ENCODE measurements at places on chromosomes 13 and 19.

DNA sequence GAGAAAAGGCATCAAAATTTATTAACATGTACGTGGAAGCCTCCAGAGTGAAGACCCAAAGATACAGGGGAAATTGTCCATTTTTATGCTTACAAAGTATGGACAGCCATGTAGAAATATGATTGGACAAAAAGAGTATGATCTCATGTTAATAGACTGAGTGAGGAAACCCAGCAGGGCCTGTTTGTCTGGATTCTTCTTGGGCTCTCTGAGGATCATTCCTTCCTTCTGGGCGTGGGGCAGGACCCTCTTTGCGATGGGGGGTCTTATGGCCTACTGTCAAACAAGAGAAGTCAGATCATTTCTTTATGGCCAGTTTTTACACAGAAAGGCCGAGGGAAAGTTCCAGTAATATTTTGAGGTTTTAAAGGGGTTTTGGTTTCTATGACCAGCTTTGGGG, 110.8 kb downstream of the ESD start:
- no peak for DNase-seq

DNA sequence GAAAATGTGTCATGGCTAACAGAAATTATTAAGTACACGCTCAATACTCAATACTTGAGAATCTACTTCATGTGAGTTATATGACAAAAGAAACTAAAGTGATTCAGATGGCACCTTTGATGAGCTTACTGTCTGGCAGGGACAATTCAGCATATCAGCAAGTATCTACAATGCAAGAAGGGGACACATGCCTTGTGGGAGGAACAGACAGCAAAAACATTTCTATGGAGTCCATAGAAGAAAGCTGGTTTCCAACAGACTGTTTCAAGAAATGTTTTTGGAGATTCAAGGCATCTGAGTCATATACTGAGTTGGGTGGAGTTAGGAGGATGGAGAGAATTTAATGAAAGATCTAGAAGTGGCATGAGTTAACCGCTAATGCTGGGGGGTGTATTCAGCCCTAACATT, 54.7 kb downstream of the MBNL2 start:
- no peak for DNase-seq

DNA sequence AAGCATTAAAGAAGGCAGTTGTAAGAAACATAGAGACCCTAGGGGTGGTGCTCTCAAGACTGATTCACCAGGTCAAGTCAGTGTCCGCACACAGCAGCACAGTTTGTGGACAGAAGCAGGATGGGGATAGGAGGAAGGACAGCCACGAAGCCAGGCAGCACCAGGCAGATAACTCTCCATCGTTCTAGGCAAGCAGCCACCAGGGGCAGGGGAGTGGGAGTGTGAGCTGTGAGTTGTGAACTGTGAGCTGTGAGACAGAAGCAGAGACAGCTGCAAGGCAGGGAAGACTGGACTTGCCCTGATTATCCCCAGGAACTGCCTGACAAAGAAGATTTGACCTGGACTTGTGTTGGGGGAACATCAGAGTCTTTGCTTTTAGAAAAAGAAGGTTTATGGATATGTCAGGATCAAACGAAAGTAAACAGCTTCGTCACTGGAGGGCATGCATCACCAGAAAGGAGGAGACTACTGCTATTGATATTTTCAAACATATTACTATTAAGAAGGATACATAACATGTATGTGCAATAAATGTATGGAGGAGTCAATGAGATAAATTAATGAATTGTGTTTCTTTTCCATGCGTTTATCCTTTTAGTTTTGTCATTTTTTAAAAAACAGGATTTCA, 286.1 kb downstream of the IRS2 start:
- no peak for DNase-seq

- no peak for DNase-seq
Measured at GRCh38 chr19:16249826-16250404, 52.2 kb downstream of the AP1M1 start.

GRCh38 chr13:32454886-32455593, 27.1 kb upstream of the N4BP2L1 start:
- DNase-seq = no peak

- DNase-seq = no peak
Measured at GRCh38 chr13:90518417-90518816, 829.1 kb upstream of the MIR17HG start.

DNA sequence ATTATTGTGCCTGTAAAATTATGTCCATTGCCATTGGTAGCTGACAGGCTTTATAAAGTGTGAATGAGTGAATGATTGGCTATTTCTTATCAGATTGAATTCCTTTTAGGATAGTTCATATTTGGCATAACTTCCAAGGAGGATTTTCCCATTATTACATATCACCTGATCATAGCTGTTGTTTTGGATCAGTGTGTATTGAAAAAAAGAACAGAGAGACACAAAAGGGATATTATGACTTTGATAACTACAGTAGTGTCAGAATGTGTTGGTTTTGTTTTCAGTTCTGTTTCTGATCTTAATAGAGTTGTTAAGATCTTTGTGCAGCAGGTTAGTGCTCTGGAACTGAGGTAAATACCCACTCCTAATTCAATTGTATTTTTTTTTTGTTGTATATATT, 103.8 kb downstream of the LRCH1 start:
- no peak for DNase-seq

DNA sequence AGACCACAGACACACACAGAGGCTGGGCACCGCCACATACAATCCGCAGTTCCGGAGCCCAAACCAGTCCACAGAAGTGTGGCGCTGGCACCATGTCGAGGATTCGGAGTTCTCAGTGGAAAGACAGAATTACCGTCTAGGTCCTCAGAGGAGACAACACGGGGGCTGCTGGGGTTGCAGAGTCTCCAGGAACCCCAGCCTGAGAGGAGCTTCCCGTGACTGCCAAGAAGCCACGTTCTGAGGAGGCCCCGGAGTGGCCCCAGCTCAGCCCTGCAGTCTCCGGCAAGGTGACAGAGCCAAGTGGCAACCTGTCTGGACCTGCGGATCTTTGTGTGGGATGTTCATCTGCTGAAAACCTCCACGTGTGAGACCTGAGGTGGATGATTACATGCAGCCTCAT, 7.3 kb upstream of the ADPRHL1 start:
- DNase-seq = no peak

DNA sequence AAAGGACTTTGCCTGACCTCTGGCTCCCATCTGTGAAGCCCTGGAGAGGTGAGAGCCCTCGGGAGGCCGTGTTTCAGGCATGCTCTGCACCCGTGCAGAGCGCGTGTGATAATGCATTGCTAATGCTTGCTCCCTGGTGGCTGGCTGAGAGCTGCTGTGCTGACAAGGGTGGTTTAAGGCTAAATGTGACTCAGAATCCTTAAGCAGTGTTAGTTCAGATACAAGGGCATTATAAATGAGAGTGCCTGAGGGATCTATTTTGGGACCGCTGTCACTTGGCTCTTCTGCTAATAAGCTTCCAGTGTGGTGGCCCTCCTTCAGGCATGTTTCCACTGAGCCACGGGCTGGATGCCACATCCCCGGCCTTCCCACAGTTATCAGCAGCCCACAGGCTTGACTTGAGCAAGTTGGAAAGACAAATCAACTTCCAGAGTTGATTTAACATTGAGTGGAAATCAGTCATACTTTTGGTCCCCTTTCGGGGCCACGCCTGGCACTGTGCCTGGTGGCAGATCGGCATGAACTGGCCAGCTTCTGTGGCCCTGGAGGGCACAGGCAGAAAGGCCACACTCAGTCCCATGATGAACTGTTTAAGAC, 17.0 kb downstream of the ALOX5AP start:
- DNase-seq = no peak

- DNase-seq = no peak
Measured at GRCh38 chr19:47726467-47726866, 13.2 kb downstream of the EHD2 start.

- no peak for DNase-seq
Measured at GRCh38 chr13:44764302-44764692, 188.2 kb upstream of the TSC22D1 start.

- no peak for DNase-seq
Measured at GRCh38 chr19:49403404-49404187, 15.5 kb downstream of the KASH5 start.

GRCh38 chr13:20826843-20827560, 53.2 kb upstream of the EEF1AKMT1 start:
- no peak for DNase-seq

GRCh38 chr19:51065221-51065960, 499 bp upstream of the KLK13 start:
- DNase-seq = no peak

- no peak for DNase-seq
Measured at GRCh38 chr19:6433165-6433564, 398 bp downstream of the SLC25A41 start.

DNA sequence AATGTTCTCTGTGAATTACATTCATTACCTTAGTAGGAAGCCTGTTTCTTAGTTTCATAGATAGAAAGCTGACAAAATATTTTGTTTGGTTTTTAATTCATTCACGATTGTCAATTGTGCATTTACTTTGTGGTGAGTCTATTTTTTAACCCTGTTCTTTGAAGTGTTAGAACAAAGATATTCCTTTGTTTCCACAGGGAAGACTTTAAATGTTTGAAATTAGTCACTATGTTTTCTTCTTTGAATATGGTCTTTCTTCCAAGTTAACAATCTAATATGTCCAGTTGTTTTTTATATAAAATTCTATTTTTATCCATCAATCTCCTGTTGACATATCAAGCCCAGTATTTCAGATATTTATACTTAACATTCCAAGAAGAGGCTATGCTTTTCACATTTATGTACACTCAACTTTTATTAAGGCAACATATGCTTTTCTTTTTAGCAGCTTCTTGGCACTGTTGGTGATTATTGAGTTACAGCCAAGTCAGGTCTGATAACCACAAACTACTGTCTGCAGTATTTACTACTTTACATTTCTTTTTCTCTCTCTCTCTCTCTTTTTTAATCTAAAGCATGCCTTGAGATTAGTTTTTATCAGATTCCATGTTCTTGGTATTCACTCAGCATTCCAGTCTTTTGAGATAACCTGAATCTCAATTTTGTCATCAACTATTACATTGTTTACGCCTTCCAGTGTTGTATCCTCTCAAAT, 812.8 kb upstream of the SLC10A2 start:
- no peak for DNase-seq

DNA sequence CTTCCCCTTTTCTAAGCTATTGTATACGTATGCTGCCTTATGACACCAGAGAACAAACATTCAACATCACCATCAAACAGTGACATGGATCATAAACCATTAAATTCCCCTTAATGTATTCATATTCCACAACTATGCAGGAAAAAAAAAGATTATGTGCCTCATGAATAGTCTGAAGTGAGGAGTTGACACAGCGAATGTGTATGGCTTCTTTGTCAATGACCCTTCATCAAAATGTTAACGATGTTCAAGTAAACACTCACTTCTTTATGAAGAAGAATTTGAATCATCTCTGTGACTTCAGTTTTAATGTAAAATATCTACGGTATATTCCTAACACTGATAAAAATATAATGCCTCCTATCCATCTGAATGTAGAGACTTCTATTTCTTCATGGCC, 44.6 kb downstream of the SMAD9 start:
- no peak for DNase-seq

GRCh38 chr13:73428137-73428536, 369.3 kb downstream of the KLF5 start:
- no peak for DNase-seq

GRCh38 chr19:33406521-33407139, 33.1 kb downstream of the CEBPG start:
- peak; percentile 92 for DNase-seq

GRCh38 chr13:76790526-76790925, 95.7 kb downstream of the KCTD12 start:
- no peak for DNase-seq

DNA sequence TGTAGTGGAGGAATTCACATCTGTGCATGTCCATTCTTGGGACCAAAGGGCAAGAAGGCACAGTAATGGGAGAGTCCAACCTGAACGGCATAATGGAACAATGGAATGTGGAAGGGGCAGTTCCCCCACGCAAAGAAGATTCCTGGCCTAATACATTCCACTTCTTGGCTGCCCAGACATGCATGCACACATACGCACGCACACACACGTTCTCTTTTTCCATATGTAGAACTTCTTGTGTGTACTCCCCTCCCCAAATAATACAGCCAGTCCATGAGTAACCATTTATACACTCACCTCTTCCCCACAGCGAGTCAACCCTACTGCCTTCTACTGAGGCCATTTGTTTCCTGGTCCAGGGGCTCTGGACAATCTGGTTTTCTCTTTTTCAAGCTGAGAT, 6.0 kb upstream of the STK24 start:
- DNase-seq = no peak

- DNase-seq = no peak
Measured at GRCh38 chr13:31225998-31226675, 26.4 kb downstream of the B3GLCT start.

- DNase-seq = no peak
Measured at GRCh38 chr13:99800011-99800410, 171.6 kb downstream of the ZIC5 start.

GRCh38 chr13:66200555-66200954, 1029.6 kb downstream of the PCDH9 start:
- DNase-seq = no peak

- peak; percentile 2 for DNase-seq
Measured at GRCh38 chr13:21997726-21998125, 326.9 kb downstream of the FGF9 start.

GRCh38 chr19:4322942-4323665, 15.5 kb downstream of the STAP2 start:
- no peak for DNase-seq

GRCh38 chr19:13034636-13035035, 39.4 kb downstream of the NFIX start:
- DNase-seq = no peak

Data from stimulated activated effector memory CD8-positive, alpha-beta T cell treated with anti-CD3 and anti-CD28 coated beads, Interleukin-12 subunit alpha, Interleukin-12 subunit beta, amount 100 ng/mL, for 72 hours (primary cell).